ENCODE measurements at places on chromosomes 13 and 19.

GRCh38 chr13:67554746-67555452 is 324.8 kb upstream of the PCDH9 start:
- no peak for DNase-seq

GRCh38 chr19:14703833-14704232 is 14.0 kb downstream of the ZNF333 start:
- DNase-seq: no peak

DNA sequence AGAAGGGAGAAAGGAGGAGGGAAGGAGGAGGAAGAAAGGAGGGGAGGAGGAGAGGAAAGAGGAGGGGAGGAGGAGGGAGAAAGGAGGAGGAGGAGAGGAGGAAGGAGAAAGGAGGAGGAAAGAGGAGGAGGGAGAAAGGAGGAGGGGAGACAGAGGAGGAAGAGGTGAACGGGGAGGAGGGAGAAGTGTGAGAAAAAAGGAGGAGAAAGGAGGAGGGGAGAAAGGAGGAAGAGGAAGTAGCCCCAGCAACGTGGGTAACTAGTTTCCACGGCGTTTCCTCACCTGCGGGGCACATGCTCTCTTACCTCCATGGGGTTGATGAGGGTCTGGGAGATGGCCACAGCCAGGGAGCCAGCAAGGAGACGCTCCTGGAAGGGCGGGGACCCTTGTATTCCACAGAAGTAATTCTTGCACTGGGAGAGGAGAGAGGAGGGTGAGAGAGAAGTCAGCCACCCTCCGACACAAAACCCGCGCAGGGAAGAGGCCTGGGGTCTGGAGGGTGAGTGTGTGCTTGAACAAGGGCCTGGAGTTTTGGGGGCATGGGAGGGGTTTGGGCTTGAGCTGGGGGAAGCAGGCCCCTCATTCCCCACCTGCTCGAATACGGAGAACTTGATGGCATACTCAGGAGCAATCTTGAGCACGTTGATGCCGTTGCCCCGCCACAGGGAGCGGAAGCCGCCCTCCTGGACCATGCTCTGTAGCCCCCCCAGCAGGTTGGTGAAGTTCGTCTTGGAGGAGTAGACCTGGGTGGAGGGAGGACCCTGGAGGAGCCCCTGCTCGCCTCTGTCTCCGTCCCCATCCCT is 3.9 kb downstream of the SLC25A41 start:
- DNase-seq: no peak

GRCh38 chr19:46402725-46403124 is 10.6 kb downstream of the CCDC8 start:
- no peak for DNase-seq

DNA sequence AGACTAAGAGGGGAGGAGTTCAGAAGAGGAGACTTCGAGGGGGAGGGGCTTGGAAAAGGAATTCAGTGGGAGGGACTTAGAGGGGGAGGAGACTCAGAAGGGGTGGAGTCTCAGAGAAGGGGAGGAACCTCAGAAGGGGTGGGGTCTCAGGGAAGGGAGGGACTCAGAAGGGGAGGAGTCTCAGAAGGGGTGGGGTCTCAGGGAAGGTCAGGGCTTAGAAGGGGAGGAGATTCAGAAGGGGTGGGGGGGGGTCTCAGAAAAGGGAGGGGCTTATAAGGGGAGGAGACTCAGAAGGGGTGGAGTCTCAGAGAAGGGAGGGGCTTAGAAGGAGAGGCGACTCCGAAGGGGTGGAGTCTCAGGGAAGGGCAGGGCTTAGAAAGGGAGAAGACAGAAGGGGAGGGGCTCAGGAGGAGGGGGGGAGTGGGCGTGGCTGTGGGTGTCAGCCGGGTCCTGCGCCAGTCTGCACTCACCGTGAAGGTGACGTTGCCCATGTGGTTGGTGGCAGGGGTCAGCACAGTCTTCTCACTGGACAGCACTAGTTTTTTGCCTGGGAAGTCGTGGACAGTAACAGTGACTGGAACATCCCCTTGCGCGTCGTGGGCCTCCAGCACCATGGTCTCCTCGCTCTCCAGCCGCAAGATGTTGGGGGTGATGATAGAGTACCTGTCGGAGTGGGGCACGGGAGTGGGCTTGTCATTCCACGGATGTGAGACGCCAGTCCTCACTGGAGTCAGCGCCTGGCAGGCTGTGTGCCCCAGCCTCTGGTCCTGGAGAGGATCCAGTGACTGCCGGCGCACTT is 1.5 kb downstream of the C3 start:
- DNase-seq: no peak

DNA sequence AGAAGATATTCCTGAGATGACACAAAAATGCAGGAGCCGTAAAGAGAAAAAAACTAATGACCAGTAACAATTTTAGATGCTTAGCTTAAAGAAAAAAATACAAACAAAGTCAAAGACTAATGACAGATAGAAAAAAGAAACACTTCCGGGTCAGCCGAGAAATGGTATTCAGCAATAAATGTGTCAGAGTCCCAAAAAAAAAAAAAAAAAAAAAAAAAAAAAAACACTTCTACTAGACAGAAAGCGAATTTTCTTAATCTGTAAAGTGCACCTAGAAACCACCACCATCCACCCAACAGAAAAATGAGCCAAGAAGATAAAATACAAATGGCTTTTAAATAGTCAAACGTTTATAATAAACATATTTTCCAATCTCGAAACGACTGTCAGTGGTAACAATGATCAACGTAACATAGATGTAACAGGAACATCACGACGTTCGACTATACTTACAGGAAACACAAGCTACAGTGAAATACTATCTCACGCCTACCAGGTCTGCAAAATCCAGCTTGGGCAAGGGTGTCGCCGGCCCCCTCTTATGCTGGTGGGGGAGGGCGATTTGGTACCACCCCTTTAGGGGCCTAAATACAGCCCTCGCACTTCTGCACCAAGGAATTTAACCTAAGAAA is 10.6 kb downstream of the ABHD17A start:
- no peak for DNase-seq

Data from CD14-positive monocyte (primary cell).